ENCODE measurements at places on chromosomes 4 and X.
A peak's percentile ranks its signal among the peaks of the same experiment; 100 is the strongest.

GRCh38 chr4:80202190-80202711 is 4.9 kb downstream of the PRDM8 start:
- H3K27ac ChIP-seq = no peak overlapping the region
- peaks cover 1% of the 10 kb centered on the region for H3K27me3 ChIP-seq
- H3K4me3 ChIP-seq = peak overlapping the region; percentile 23
- H3K4me1 ChIP-seq = no peaks in the 10 kb centered on the region

GRCh38 chrX:145524931-145525330 is 277.6 kb downstream of the SPANXN1 start:
- H3K27ac ChIP-seq = no peak overlapping the region
- no peak for DNase-seq
- no peaks in the 10 kb centered on the region for H3K36me3 ChIP-seq
- H3K4me3 ChIP-seq = no peak overlapping the region

- H3K36me3 ChIP-seq = no peaks in the 10 kb centered on the region
- H3K4me1 ChIP-seq = no peaks in the 10 kb centered on the region
- no peak for DNase-seq
- no peak overlapping the region for H3K4me3 ChIP-seq
- H3K27ac ChIP-seq = no peak overlapping the region
Measured at GRCh38 chr4:173019664-173020063, 148.9 kb upstream of the GALNT7 start.

- no peak overlapping the region for H3K4me3 ChIP-seq
- no peaks in the 10 kb centered on the region for H3K36me3 ChIP-seq
- no peaks in the 10 kb centered on the region for H3K27me3 ChIP-seq
- no peak for DNase-seq
- no peak overlapping the region for H3K27ac ChIP-seq
Measured at GRCh38 chr4:120403296-120403695, 336.6 kb upstream of the MAD2L1 start.

DNA sequence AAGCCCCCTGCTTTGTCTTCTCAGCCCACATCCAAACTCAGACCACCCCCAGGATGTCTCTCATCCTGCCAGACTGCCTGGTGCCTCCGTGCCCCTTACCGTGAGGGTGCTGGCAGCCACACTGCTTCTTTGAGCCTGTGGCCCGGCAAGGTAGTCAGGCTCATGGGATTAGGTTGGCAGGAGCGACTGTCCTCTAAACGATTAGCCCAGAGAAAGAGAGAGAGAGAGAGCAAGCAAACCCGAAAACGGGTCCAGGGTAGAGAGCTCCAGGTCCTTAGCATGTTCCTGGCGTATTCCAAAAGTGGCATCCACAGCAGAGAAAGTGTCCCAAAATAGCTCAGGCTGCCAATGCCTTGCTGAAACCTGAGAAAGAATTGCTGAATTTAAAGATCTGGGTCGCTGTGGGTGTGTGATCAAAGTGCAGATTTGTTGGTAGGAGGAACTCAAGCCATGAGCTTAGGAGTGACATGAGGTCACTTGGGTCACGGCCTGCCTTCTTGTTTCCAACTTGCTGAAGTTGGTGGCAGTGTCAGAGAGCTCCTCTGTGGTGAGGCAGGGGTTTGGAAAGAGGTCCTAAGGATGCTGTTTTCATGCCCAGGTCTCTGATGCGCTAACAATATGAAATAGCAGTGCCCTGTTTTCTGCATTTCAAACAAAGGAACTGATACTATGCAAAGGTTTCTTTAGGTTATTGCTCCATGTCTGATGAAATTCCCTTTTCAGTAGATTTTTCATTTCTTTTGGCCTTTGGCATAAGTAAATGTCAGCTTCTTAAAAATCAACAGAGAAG is 81.6 kb downstream of the RTL9 start:
- H3K27me3 ChIP-seq = no peaks in the 10 kb centered on the region
- H3K36me3 ChIP-seq = no peaks in the 10 kb centered on the region
- DNase-seq = no peak
- H3K4me1 ChIP-seq = no peaks in the 10 kb centered on the region
- H3K27ac ChIP-seq = no peak overlapping the region

GRCh38 chrX:78708262-78708661 is 39.3 kb upstream of the LPAR4 start:
- DNase-seq = no peak
- no peak overlapping the region for H3K27ac ChIP-seq
- H3K36me3 ChIP-seq = no peaks in the 10 kb centered on the region
- H3K4me3 ChIP-seq = no peak overlapping the region
- no peaks in the 10 kb centered on the region for H3K4me1 ChIP-seq

GRCh38 chr4:70600977-70601376 is 8.9 kb downstream of the AMBN start:
- H3K36me3 ChIP-seq = no peaks in the 10 kb centered on the region
- H3K27me3 ChIP-seq = no peaks in the 10 kb centered on the region
- H3K4me1 ChIP-seq = no peaks in the 10 kb centered on the region
- DNase-seq = no peak

DNA sequence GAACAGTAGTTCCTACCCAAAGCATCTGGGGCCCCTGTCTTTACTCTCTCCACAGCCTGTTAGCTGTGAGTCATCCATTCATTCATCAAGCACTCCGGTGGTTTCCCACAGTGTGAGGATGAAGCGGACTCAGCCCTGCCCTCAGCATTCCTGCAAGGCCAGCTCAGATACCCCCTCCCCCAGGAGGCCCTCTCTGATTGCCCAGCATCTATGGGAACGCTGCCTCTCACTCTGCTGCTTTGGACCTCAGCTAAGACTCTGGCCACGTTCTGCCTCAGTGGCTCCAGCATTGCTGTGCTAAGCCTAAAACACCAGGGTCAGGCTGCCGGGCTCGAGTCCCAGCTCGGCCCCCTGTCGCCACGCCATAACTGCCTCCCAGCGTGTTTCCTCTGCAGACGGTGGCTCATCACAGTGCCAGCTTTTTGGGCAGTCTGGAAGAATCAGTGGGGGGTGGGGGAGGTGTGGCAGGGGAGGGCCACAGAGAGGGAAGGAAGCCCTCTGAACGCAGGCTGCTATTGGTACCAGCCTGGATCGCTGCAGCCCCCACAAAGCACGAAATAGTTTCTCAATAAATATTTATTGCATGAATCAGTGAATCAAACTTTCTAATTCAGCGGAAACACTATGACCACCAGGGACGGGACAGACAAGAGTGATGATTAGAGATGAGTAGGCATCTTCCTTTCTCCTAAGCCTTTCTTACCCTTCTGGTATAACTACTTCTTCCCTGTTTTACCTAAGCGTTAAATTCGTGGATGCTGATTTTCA is 74.4 kb downstream of the SORCS2 start:
- no peaks in the 10 kb centered on the region for H3K4me1 ChIP-seq
- no peak for DNase-seq

Data from aorta (tissue), 5 donors.